ENCODE measurements at places on chromosomes 3 and 15. TPM values are rescaled to one million over a fixed set of nuclear protein-coding genes. Genes with fewer than 3 reads are reported as not detected.

DNA sequence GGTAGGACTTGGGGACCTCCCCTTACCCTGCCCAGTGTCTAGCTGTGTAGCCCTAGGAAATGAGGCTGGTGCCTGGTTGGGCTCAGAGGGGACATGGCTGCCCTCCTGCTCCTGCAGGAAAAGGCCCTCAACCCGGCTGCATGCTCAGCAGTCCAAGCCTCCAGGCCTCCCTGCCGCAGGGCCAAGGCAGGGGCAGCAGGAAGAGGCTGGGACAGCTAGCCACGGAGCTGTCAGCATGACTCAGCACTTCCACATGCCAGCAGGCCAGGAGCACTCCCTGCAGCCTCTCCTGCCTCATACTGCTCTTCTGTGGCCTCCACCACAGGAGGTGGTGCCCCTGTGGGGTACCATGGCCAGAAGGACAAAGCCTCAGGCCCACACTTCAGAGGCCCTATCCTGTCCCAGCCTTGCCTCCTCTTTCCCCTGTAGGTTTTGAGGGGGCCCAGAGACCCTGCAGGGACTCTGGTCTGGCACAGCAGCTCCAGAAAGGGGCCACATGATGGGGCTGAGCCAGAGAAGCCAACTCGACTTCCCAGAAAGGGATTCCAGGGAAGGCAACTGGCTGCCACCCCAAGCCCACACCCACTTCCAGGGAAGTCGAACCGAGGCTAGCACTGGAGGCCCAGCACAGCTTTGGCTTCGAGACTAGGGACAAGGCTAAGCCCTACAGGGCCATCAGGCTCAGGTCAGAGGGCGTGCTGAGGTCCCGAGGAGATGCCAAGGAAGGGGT is 19.5 kb downstream of the TKT start:
- DNase-seq = no peak

- DNase-seq = no peak
Observed at GRCh38 chr15:87527416-87527815, 729.1 kb downstream of the NTRK3 start.

DNA sequence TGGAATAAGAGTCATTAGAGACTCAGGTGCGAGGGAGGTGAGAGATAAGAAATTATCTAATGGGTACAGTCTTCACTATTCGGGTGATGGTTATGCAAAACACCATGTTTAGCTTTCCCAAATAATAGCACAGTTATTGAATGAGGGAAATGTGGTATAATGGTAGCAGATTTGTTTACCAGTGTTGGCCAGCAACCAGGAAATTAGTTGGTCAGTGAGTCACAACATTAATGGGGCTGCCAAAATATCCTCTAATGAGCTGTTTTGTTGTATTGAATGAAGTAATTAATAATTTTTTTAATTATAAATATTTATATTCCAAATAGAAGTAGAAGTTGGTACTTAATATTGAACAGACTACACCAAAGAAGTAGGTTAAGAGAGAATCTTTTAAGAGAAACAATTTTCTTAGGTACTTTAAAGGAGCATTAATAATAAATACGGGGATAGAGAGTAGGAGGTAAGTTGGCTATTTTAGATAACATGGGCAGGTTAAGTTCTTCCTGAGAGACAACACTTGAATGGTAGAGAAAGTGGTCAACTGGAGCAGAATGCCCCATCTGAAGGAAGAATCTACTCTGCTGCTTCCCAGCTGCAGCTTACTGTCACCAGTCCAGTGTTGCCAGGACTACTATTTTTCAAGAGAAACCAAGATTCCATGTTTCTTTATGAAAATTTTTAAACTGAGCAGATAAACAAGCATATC is 218.8 kb downstream of the UBE2E2 start:
- no peak for DNase-seq

DNA sequence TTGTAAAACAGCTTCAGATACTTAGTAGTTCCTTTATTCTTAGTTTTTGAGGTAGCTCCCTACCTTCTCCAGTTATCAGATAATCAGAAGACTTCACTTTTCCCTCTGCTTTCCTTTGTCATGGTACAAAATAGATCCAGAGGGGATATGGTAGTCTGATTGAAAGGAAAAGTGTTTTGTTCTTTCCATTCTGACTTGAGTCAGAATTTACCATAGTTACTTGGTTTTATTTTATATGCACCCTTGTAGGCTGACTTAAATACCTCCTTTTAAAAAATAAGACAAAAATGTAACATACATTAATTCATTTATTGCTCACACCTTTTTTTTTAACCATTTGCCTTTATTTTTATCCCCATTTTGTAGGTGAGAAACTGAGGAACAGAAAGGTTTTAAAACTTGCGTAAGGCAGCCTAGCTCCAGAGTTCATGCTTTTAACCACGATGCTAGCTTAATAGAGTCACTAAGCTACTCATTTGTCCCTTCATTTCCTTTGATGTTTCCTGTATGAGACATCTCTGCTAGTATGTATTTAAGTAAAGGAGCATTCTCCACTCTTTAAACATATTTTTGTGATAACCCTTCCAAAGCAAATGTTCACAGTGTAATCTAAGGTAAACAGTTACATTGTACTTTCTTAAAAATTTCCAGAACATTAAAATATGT is 187.5 kb downstream of the KLHL25 start:
- DNase-seq = no peak

GRCh38 chr3:174598885-174599439 is 260.2 kb upstream of the NAALADL2 start:
- no peak for DNase-seq

GRCh38 chr3:49653621-49654020 is 20.5 kb upstream of the APEH start:
- no peak for DNase-seq

- no peak for DNase-seq
Observed at GRCh38 chr3:90128391-90128790, 1021.0 kb downstream of the EPHA3 start.

DNA sequence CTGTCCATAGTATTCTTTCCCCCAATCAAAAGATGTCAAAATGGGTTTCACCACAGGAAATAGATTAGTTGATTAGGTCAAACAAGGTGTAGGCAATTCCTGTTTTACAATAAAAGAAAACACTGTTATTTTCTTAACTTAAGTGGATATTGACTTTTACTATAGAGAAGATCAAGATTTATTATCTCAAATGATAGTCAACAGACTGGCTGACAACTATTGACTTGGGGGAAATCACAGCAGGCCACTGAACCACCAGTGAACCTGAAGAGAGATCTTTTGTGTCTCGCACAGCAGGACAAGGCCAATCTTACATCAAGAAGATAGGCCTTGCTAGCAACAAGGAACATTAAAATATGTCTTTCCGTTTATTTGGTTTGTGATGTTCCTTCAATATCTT is 1187.6 kb downstream of the SI start:
- DNase-seq = no peak

GRCh38 chr3:13427662-13428603 is 7.8 kb upstream of the NUP210 start:
- DNase-seq = peak; percentile 40

GRCh38 chr15:78052001-78052401 is 25.5 kb downstream of the TBC1D2B start:
- no peak for DNase-seq

DNA sequence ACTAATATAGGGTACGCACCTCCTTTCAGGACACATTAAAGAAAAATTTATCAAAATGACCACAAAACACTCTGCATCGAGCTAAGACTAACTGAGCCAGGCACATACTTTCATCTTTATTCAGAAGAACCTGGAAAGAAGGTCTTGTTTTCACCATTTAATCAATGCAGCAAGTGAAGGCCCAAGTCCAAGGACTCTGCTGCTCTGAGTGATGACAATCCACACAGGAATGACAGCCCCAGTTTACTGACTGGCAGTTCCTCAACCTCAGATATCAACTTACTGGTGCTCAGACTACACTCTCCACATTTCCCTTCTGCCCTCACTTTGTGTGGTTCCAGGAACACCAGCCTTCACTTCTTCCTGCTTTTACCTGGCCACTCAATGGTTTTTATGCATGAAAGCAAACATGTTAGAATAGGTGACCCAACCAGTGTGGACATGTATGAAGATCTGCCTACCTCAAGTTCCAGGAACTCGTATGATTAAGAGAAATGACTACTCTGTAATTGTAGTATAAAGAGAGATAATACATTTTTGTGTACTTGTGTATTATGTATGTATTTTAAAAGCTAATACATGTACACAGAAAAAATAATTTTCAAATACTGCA is 29.1 kb upstream of the RASA2 start:
- DNase-seq = no peak

- DNase-seq = no peak
Observed at GRCh38 chr15:89021224-89021623, 67.0 kb upstream of the ABHD2 start.

GRCh38 chr3:152539191-152539764 is 270.5 kb downstream of the MBNL1 start:
- no peak for DNase-seq

DNA sequence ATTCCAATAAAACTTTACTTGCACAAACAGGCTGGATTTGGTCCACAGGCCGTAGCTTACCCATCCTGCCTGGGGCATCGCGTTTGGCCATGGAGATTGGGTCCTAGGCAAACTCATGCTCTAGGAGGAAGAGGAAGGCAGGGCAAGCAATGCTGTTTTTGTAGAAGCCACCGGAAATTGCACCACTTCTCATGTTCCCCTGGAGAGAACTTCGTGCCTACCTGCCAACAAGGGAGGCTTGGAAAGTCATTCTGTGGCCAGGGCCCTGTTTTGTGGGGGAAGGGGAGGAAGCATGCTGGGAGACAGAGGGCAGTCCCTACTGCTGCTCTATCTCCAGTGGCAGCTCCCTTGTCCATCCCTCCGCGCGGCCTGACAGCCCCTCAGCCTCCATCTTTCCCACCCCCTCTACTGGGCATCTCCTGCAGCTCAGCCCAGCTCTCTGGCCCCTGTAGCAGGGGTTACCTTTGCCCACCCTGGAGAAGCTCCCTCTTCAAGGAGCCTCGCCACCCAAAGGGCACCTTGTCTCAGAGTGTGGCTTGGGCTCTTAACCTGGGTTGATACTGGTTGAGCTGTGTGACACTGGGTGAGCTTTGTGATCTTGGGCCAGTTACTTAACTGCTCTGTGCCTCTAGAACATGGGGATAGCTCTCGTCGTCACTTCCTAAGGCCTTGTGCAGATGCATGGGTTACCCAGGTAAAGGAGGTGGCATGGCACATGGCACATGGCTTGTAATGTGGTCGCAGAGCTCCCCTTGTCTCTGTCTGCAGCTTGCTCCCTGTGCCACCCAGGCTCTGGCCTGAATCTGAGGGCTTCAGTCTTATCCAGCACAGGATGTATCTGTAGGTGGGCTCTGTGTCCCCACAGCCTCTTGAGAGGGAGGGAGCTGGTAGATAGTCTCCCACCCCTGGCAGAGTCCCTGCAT is 6.1 kb downstream of the ABTB1 start:
- DNase-seq = no peak

DNA sequence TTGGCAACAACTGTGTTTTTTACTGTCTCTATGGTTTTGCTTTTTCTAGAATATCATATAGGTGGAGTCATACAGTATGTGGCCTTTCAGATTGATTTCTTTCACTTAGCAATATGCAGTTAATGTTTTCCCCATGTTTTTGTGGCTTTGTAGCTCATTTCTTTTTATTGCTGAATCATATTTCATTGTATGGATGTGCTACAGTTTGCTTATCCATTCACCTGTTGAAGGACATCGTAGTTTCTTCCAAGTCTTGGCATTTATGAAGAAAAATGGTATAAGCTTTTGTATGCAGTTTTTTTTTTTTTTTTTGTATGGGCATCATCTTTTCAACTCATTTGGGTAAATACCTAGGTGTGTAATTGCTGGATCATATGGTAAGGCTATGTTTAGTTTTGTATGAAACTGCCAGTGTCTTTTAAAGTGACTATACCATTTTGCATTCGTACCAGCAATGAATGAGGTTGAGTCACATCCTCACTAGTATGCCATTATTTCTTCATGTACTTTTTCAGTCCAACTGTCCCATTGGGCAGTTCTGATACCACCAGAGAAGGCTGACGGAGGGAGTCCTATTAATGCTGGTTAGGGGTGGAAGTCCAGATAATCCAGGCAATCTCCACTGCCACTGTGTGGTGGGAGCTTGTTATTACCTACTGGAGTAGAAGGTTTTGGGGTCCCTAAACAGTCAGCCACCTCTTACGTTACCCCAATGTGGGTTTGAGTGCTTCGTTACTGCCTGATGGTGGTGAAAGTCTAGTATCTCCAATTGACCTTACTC is 210.5 kb downstream of the DOCK3 start:
- no peak for DNase-seq

DNA sequence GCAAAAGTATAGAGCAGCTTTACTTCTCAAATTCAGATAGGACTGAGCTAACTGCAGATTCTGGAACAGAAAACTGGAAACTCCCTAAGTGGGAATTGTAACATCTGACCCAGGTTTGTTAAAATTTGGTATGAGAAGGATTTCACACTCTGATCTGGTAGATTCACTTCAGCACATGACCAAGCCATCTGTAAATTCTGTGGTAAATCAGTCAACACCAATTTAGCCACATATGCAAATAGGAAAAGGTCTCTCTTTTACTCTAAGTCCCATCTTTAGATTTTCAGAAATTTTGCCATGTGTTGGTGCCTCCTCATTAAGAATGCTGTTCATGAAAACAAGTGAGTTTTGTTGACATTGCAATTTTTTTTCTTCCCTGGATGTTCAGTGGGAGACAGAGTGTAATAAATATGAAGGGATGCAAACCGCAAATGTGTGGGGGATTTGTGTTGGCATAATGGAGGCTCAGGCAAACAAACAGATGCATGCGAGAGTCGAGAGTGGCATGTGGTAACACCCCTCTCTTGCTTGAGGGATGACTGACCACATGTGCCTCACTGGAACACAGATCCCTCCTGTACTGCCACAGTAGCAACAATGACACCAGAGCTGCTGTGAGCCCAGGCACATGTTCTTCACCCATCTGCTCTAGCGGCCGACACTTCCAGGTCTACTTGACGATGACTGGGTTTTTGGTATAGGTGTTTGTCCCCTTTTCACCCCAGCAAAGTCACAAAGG is 146.6 kb downstream of the FEZF2 start:
- no peak for DNase-seq

- DNase-seq = no peak
Observed at GRCh38 chr15:64635499-64636495, 139.6 kb downstream of the RBPMS2 start.

- no peak for DNase-seq
Observed at GRCh38 chr3:78277801-78278200, 1237.9 kb downstream of the ROBO2 start.

DNA sequence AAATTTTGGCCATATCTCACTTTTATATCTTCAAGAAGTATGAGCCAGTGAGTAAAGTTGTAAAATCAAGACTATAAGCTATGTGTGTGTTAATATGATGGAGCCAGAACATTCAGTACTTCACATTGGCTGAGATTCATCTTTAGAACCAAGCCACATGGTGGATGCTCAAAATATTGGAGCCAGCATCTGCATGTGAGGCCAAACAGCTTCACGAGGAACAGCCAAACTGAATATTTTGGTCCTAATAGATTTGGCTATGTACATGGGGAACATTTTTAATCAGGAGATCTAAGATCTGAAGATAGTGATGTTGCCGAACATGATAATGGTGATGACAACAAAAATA is 1089.8 kb downstream of the TUSC7 start:
- no peak for DNase-seq

FETUB gene
- not detected for total RNA-seq

STAC gene
- 0.27 TPM for total RNA-seq

CIDEC gene
- not detected for total RNA-seq

OR5K2 gene
- total RNA-seq = not detected

GOLGA6D gene
- not detected for total RNA-seq

TMEM266 gene
- not detected for total RNA-seq

Data from activated CD4-positive, alpha-beta T cell treated with anti-CD3 and anti-CD28 coated beads for 36 hours (primary cell).